ENCODE measurements at places on chromosomes 2 and 18.

GRCh38 chr2:45192991-45193390, 183.7 kb upstream of the SIX2 start:
- DNase-seq: no peak

DNA sequence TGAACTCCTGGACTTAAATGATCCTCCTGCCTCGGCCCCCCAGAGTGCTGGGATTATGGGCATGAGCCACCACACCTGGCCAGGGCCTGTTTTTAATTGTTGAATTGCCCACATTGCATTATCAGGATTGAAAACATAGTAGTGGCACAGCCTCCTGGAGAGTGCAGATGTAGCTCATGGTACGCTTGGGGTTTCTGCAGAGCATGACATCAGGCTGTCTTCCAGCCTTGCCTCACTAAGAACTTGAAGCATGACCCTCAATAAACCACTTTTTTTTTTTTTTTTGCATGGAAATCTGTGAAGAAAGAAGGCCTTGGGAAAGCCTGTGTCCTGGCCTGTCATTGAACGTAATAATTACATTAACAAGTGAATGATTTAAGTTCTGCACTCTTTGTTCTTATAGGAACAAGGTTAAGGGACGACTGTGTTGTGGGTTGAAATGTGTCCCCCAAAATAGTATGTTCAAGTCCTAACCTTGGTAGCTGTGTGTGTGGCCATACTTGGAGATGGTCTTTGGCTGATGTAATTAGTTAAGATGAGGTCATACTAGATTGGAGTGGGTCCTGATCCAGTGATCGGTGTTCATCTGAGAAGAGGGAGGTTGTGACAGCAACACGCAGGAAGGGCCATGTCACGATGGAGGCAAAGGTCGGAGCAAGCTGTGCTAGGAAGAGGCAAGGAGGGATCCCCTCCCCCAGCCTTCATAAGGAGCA, 90.2 kb downstream of the AGAP1 start:
- no peak for DNase-seq

- DNase-seq: no peak
These were observed 12.7 kb upstream of the HNMT start for GRCh38 chr2:137951586-137951985.

GRCh38 chr2:227627769-227628168, 10.5 kb downstream of the SCYGR4 start:
- no peak for DNase-seq

- no peak for DNase-seq
These were observed at the start of gene COL3A1 for GRCh38 chr2:188974164-188974563. Gene COL3A1 (plus strand): TSS chr2:188974373. CDS start chr2:188974490, 117 bp downstream.

DNA sequence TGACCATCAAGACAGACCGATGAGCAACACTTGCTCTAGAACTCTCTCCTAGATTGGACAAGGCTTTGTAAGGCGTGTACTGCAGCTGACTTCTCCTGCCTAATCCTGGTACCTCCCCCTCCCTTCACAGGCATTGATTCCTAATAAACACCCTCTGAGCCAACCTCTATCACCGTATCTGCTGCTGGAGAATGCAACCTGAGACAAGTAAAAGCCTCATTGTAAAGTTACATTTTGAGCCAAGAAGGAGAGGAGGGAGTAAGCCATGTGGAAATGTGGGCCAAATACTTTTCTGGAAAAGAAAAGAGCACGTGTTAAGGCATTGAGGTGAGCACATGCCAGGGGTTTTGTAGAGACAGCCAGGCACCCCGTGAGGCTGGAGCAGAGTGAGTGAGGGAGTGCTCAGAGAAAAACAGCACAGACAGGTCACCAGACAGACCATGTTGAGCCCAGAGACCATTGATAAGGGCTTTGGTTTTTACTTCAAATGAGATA, 2.6 kb upstream of the WDFY1 start:
- DNase-seq: no peak

GRCh38 chr2:108910541-108911396, 78.3 kb downstream of the EDAR start:
- DNase-seq: no peak

DNA sequence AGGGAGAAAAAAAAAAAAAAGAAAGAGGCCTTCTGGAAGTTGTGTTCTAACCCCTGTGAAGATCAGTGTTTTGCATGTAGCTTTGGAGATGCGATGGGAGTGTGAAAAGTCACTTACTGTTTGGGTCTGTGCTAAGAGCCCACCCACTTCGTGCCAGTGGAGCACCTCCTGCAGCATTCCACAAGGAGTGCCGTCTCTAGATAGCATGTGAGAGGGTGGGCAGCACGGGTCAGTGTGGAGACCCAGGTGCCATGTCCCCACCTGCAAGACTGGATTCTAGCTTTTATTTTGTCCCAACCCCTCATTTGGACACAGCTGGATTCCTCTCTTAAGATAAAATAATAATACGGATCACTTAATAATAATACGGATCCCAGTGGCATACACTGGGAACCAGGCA, 12.5 kb upstream of the TMEM185B start:
- DNase-seq: no peak

DNA sequence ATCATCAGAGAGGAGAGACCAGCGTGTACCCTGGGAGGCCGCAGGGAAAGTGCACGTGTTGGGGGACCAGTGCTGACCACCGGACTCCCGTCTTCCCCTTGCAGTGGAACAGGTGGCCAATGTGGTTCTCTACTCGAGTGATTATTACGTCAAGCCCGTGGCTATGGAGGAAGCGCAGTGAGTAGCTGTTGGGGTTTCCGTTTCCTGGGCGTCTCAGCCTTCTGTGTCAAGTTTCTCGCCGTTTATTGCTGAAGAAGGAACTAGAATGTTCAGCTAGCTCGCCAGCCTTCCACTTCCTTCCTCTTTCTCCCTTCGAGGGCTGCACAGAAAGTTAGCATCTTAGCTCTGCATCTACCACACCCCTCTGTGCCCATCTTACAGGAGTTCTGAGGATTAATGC, 22.8 kb upstream of the DGKD start:
- peak; percentile 65 for DNase-seq

GRCh38 chr2:70988151-70988550, 6.5 kb downstream of the TEX261 start:
- DNase-seq: no peak

DNA sequence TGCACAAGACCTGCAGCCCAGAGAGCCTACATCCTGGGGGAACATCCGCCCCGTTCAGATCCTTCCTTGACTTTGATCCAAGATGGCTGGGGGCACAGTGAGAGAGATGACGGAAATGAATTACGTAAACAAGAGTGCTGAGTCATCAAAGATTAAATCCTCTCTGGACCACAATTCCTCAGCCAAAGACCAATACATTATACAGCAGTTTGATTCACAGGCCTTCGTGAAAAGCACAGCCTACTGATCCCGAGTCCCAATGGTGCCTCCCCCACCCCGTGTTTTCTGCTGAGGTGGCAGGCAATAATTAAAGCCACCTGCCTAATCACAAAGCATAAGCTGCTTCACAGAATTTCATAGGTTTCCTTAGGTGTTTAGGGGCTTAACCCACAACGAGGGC, 43.0 kb downstream of the MYO5B start:
- DNase-seq: no peak

DNA sequence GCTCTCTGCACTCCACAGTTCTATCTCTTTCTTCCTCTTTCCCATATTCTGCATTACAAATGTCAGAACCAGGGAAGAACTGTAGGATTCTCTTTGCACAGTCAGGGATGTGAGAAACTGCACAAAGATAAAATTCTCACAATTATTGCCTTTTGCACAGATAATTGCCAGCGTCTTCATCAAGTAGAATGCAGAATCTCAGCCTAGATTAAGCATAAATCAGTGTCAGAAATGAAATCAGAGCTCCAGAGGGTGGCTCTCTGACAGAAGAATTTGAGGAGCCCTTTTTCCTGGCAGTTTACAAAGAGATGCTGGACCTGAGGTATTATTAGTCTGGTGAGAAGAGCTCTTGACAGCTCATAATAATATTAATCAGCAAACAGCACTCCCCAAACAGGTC, 173.1 kb downstream of the PTH2R start:
- DNase-seq: no peak

- DNase-seq: no peak
These were observed 102.0 kb downstream of the MAP2 start for GRCh38 chr2:209525834-209526281.

- no peak for DNase-seq
These were observed 800 bp downstream of the RPRM start for GRCh38 chr2:153477636-153478288.

DNA sequence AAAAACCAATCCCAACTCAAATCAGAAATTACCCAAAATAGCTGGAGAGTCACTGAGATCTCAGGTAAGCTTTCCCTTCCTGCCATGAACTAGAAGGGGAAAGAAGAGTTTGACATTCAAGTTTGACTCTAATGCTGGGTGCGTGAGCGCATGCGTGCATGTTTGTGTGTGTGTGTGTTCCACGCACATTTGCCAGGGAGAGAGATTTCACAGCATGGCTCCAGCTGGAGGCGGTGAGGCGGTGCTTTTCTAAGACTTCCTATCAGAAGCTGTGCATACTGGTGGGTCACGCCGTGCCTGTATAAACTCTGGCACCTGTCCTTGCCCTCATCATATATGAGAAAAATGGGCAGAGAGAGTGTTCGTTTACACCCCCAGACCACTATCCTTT, 116.2 kb downstream of the MSH2 start:
- DNase-seq: no peak

DNA sequence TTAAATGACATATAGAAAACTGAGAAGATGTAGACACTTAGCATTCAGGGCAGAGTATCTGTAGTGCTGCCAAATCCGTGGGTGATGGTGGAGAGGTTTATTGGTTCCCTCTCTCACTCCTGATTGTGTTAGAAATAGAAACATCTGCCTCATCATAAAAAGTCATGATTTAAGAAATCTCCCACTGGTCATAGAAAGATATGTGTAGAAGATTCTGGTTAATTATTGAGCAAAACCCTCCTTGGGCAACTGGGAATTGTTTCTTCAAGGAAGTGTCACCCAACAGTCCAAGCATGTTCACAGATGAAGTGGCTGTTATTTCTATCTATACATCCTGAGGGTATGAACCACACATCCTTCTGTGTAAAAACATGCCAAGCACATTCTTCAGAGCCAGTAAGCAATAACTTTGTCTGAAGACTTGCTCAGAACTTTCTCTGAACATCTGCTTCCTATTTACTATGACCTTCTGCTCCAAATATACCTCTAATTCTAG, 33.6 kb upstream of the CHRNA1 start:
- no peak for DNase-seq

DNA sequence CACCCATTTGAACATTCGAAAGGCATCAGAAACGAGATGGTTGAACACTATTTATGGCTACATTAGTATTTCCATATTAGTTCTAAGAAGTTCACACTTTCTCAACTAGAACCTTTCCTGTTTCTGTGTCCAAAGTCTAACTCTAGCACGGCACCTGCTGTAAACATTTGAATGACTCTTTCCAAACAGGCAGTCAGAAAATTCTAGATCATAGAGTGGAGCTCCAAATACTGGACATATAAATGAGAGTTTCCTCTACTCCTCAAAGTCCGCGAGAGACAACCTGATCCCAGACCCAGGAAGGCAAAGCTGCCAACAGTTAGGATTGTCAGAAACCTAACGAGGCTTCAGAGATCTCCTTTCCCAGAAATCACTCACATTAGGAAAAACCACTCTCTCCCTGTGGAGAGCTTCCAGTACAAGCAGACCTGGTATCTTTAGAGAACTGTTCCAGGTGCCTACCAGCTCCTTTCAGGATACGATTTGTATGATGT, 10.6 kb downstream of the RND3 start:
- no peak for DNase-seq

DNA sequence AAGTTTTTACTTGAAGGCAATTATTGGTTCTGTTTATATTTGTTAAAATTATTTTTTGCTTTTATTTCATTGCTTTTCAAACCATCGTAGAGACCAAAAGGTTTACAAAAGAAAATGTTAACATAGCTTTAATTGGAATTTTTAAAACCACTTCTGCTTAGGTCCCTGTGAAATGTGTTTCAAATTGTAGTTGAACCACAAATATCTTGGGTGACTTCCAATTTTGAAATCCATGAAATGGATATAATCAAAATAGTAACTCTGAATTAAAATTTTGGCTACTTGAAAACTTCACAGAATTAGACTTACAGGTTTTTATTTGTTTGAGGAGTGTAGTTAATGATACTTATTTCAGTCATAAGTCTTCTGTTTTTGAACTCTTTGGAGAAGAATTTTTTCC, 3.1 kb upstream of the SPAG16 start:
- DNase-seq: no peak

- DNase-seq: no peak
These were observed 2.4 kb upstream of the DTNA start for GRCh38 chr18:34707670-34708069.

- no peak for DNase-seq
These were observed 259.9 kb downstream of the NDUFA10 start for GRCh38 chr2:239765076-239765845.

- DNase-seq: peak; percentile 65
These were observed at the start of gene NAB1 for GRCh38 chr2:190649035-190649797. Gene NAB1 (plus strand): TSS chr2:190649083. CDS start chr2:190659177, 10,094 bp downstream.

DNA sequence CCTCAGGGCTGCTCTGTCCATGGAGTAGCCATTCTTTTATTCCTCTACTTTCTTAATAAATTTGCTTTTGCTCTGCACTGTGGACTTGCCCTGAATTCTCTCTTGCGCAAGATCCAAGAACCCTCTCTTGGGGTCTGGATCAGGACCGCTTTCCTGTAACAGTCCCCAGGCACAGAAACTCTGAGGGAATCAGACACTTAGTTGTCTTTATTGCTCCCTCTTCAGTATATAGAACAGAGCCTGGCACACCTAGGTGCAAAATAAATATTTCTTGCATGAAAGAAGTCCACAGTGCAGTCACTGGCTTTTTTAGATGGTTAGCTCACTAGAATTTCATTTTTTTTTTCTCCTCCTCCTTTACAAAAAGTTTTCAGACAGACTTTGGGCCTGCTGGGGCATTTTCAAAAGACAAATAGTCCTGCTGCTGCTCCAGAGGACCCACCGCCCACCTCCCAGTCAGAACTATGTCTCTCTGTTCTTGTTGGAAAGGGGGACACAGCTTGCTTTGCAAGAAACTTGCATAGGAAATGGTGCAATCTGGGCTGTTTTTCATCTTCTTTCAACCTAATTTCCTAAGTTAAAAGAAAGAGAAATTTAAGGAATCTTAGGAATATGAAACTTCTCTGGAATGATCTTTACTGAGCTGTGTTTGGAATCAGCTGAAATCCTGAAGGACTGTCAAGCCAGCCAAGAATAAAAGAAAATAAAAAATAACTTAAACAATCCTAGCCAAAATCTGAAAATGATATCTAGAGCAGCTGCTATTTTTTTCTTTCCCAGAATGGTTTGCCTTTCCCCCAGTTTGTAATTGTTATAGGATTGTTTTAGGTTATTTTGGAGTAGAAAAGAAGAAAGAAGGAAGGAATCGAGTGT, 31.7 kb upstream of the MAP4K3 start:
- DNase-seq: no peak

DNA sequence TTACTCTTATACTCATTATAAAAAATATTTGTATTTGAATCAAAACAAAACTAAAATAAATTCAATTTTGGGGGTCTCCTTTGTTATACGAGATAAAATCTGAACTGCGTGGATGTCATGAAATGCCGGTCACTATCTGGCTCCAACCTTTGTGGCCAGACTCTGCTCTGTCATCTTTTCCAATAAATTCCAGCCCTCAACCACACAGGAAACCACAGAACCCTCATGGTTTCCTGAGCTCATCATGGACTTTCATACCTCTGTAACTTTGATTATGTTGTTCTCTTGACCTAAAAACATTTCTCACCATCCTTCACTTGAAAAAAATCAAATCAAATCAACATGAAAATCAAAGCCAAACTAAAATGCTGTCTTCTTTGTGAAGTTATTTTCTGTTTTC, 724.7 kb downstream of the METTL4 start:
- no peak for DNase-seq

Data from stimulated activated CD4-positive, alpha-beta T cell treated with anti-CD3 and anti-CD28 coated beads, Interleukin-4, amount 100 ng/mL, for 24 hours (primary cell).